ENCODE measurements at places on chromosomes 1 and 21.

GRCh38 chr1:56094168-56094567 lies 485.2 kb downstream of the PLPP3 start:
- no peak for DNase-seq

- DNase-seq = no peak
Observed at GRCh38 chr1:56533621-56534020, 45.7 kb downstream of the PLPP3 start.

DNA sequence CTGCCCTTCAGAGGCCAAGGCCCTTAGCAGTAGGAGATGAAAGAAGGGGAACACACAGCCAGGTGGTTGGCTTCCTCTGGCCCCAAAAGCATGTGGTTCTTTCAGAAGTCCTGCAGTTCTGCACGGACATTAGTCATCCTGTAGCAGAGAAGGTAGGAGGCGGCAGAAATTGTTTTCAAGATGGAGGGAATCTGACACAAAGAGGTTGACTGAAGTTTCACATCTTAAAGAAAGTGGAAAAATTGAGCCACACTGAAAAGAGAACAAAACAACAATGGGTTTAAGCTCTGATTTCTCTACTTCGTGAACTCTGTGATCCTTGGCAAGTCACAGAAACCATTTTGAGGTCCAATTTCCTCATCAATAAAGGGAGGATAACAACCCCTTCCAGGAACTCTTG lies 125.3 kb upstream of the DNAH14 start:
- no peak for DNase-seq

DNA sequence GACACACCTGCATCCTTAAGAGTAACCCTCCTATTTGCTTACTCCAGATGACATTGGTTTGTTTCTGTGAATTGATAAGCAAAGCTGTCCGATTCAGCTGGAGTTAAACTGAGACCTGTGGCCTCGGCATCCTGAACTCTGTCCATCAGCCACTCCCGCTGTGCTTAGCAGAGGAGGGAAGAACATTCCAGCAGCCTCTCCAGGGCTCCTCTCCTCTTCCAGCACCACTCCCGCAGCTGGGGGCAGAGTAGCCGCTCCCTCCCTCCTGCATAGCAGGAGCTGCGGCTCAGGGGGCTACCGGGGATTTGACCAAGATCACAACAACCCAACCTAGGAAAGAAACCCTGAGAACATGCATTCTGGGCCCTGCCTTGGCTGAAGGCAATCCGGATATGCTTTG lies 8.8 kb downstream of the LRRC38 start:
- DNase-seq = no peak

DNA sequence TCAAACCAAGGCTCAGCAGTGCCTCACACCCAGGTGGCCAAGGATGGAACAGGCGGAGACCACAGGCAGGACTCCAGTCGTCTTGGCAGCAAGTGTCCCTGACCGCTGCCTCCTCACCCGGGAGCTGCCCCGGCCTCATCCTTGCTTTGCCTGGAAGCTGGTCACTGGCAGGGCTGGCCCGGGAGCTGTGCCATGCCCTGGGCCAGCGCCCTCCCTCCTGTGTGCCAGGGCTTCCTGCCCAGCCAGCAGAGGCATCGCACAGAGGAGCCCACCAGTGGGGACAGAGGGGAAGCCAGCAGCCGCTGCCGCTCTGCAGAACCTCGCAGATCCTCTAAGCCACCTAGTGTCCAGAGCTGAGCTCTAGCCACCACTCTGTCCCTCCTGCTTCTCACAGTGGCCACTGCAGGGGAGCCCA lies 7.8 kb downstream of the CASZ1 start:
- DNase-seq = no peak

DNA sequence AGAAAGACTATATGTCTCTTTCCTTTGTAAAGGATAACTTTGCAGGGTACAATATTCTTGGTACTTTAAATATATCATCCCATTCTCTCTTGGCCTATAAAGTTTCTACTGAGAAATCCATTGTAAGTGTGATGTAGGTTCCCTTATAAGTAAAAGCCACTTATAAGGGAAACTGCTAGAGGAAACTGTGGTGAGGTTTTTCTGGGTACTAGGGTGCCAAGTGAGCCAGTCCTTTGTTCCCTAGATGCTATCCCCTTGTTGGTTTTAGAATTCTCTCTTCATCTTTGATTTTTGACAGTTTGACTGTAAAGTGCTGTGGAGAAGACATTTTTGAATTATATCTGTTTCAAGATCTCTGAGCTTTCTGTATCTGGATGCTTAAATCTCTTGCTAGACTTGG lies 108.9 kb upstream of the NEK7 start:
- DNase-seq = no peak

GRCh38 chr1:160795951-160796383 lies at the start of gene LY9:
Gene LY9, plus strand, starts transcription at chr1:160796174. Its CDS starts 14 bp downstream, at chr1:160796188.
- no peak for DNase-seq

DNA sequence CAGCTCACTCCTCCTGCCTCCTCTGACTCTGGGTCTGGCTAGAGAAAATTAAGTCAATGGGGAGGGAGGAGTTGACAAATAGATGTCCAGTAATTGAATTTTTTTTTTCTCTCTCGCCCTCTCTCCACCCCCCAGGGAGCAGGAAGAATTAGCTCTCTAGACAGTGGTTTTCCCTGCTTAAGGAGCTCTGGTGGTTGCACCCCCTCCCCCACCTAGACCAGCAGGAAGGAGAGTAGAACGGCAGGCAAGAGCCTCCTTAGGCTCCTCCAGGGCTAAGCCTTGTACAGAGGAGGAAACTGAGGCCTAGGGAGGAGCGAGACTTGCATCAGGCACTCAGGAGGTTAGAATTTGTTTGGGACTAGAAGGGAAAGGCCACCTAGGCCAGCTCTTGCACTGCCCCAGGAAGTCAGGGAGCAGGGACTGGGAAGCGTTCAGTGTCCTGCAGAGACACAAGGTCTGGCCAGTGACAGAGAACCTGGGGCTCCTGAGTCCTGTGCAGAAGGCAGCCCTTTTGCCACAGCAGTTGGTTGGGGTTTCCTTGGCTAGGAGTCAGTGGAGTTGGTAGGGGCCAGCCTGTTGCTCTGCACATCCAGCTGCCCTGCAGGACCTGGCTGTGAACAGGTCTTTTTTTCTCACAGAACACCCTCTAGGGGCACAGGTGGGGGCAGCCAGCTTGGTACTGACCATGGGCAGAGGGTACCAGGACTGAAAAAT lies 49.5 kb upstream of the ACOT11 start:
- no peak for DNase-seq

- peak; percentile 86 for DNase-seq
Observed at GRCh38 chr1:153390938-153391710, at the start of gene S100A8. Gene S100A8, minus strand, starts transcription at chr1:153391073. Its CDS starts 538 bp downstream, at chr1:153390535.

DNA sequence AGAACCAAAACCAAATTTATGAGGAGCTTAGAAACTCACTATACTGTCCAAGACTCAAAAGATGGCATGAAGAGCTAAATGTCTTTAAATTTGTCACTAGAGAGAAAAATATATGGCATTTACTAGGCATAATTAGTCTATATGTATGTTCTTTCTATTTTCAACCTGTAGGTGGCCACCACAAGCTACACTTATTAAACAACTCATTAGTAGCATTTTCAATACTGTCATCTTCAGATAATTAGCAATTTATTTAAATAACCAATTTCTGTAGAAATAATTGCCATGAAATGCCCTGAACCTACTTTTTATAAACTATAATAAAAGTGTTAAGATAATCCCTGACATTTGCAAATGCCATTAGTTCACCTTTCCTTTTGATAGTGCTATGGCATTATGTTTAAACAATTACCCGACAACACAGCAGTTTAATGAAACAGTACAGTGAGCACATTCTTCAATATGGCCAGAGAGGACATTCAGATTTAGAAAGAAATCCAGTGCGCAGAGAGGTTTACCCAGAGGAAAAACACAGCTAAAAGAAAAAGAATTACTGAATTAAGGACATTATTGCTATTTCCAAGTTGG lies 522.5 kb downstream of the PTBP2 start:
- DNase-seq = peak; percentile 24

DNA sequence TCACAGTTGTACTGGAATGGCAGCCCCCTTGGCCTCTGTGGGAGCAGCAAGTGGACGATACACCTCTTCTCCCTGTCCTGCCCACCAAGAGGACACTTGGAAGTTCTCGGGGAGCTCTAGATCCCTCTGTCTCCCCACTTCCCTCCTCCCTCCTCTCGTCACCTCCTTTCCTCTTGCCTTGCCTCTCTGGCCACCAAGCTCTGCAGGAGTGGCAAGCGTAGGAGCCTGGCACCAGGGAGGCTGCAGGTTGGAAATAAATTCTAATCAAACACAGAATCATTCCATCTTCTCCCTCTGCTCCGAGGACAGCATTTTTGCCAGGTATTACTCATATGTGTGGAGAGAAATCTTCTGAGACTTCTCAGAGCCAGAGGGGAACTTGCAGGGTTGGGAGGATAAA lies 20.8 kb downstream of the CAMK2N1 start:
- no peak for DNase-seq

- no peak for DNase-seq
Observed at GRCh38 chr1:26824731-26825130, 1.8 kb upstream of the ZDHHC18 start.

DNA sequence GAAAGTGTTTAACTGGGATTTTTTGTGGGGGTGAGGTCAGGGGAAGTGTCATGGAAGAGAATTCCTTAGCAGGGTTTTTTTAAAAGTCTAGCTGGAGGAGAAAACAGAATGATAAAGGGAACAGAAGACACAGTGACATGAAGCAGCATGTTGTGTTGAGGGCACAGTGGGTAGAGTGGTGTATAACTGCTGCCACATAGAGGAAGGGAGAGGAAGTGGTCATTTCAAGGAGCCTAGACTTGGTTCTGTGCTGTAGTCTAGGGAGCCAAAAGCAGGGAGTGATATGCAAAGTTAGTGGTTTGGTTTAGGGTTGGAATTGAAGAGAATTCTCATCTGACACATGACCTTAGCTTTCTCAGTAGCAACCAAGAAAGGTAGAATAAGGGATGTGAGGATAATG lies 10.2 kb downstream of the EEIG2 start:
- peak; percentile 71 for DNase-seq

DNA sequence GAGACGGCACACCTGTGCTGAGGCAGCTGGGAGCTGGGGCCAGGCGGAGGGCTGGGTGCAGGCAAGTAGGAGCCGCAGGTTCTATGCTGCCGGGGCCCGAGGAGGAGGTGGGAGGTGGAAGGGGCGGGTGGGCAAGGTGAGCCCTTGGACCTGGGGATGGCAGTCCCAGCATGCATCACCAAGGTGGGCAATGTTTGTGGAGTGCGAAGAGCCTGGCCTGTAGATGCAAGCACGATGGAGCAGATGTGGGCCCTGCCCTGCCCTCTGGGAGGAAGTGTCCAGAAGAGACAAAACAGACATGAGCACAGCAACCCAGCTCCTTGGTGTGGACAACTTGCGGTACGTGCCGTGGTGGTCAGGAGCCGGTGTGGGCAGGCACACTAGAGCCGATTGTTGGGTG lies 28.3 kb upstream of the AJAP1 start:
- DNase-seq = no peak

GRCh38 chr1:160454371-160455152 lies 54.2 kb downstream of the VANGL2 start:
- no peak for DNase-seq

DNA sequence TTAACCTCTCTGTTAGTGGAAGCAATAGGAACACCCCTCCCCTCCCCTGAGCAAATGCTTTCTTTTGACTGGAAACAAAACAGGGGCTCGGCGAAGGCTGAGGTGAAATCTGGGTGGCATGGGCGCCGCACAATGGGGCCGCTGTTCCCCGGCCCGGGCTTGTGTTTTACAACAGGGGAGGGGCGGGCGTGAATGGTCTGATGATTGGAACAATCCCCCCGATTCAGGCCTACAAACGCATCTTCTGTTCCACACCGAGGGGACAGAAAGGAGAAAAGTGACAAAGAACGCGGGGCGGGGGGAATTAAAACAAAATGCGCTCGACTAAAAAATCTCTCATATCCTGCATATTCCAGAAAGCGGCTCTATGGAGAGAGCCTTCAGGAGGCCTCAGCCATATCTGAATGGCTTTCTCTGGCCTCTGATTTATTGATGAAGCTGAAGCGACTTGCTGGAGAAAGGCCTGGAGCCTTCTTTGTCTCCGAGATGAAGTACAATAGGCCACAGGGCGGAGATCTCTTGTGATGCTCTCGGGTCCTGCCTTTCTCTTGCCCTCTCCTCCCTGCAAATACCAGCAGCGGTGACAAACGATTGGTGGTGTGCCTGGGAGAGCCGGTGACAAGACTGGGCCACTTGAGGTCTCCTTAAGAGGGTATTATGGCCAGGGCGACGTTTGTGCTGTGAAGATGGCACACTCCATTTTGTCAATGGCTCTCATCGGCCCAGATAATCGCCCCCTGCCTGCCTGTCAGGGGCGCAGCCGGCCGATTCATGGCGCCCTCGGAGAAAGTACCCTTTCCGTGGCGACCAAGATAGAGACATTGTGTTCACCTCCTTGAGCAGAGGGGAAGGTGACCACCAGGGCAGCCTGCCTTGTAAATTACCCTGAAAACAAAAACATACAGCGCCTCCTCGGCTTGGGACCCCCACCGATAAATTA lies 47.1 kb upstream of the OLIG2 start:
- DNase-seq = no peak

DNA sequence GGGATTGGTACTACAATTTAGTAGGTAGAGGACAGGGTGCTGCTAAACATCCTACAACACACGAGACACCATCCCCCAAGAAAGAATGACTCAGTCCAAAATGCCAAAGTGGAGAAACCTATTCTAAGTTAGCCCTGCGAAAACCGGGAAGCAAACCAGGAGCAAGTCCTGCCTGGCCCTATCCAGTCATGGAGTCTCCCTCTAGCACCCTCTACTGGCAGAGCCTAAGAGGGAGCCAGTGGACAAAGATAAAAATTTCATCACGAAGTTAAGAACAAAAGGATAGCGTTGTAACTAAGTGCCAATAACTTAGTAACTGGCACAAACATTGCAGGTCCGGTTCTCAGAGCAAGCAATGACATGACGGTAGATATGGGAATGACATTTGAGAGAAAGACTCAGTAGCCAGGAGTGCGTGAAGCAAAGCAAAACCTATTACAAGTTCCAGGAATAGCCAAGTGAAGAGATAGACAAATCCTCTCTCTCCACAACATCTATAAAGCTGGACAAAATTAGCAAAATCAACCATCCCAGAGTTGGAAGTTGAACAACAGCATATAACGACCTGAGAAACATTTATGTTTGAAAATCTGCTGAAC lies 383.5 kb downstream of the OMA1 start:
- peak; percentile 35 for DNase-seq

DNA sequence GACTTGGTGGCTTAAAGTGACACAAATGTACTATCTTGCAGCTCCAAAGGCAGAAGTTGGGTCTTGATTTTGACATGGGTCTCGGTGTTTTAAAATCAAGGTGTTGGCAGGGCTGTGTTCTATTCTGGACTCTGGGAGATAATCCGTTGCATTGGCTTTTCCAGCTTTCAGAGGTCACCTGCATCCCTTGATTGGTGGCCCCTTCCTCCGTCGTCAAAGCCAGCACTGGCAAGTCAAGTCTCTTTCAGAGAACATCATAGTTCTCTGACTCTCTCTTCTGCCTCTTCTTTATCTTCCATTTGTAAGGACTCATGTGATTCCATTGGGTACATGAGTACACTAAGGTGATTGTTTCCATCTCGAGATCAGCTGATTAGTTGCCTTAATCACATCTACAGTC lies 172.1 kb downstream of the CAMTA1 start:
- DNase-seq = no peak

DNA sequence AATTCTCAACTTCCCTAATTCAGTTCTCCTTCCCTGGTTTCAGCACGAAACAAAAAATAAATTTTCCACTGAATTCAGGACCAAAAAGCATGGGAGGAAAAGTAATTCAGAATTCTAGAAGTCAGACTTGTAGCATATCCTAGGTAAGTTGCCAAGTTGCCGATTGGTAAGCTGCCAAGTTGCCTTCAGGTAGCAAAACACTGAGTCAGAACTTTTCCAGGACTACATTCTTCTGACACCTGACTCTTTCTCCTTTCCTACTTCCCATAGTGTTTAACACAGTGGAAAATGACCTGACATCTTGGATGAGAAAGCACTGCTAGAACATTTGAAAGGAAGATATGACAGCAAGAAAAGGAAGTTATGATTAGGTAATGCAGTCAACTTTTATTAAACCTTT lies 322.8 kb downstream of the SPATA17 start:
- DNase-seq = no peak
